ENCODE measurements at places on chromosomes 16 and 17.

- DNase-seq: no peak
Observed at GRCh38 chr17:49708515-49709183, 885 bp upstream of the SLC35B1 start.

DNA sequence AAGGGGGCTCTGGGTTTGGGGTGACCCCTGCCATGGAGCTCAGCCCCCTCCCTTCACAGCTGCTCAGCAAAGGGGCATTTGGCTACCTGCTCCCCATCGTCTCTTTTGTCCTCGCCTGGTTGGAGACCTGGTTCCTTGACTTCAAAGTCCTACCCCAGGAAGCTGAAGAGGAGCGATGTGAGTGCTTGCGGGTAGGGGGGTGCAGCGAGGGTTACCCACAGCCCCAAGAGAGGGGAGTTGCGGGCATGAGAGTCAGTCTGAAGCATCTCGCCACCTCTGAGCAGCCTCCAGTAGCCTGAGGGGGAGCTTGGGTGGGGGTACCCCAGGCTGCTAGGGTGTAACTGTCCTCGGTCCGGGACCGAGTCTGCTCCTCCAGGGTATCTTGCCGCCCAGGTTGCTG lies 6.8 kb upstream of the TCAP start:
- no peak for DNase-seq

DNA sequence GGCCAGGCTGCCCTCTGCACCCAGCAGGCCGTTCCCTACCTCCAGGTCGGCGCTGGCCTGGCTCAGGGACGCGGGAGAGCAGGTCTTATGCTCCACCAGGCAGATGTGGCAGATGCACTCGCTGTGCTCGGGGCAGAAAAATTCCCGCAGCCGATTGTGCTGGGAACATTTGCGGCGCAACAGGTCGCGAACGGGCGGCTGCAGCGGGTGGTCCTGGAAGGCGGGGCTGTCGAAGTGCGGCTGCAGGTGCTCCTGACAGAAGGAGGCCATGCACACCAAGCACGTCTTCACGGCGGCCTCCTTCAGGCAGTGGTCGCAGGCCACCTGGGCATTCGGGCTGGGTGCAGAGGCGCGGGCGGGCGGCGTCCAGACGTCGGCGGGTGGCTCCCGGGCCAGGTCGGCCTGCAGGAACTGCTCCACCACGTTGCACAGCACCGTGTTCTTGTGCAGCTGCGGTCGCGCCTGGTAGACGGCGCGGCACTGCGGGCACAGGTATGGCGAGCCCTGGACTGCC lies 439 bp downstream of the TRIM25 start:
- DNase-seq: no peak

DNA sequence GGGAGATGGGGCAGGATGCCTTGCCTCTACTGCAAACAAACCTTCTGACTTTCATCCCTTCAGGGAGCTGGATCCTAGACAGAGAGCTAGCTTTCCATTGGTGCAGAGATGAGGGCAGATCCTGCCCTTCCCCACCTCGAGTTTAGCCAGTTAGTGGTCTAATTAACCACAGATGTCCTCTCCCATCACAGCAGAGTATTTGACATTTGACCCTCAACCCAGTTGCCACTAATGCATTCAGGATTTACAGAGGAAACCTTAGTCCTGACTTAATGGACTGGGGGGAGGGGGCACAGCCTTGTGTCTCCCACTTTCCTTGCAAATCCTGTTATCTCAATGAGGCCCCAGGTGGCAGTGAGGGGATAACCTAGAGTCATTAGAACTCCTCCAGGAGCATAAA lies 10.2 kb downstream of the PIP4K2B start:
- DNase-seq: no peak

- DNase-seq: no peak
Observed at GRCh38 chr17:59839651-59840328, 53.0 kb downstream of the TUBD1 start.

DNA sequence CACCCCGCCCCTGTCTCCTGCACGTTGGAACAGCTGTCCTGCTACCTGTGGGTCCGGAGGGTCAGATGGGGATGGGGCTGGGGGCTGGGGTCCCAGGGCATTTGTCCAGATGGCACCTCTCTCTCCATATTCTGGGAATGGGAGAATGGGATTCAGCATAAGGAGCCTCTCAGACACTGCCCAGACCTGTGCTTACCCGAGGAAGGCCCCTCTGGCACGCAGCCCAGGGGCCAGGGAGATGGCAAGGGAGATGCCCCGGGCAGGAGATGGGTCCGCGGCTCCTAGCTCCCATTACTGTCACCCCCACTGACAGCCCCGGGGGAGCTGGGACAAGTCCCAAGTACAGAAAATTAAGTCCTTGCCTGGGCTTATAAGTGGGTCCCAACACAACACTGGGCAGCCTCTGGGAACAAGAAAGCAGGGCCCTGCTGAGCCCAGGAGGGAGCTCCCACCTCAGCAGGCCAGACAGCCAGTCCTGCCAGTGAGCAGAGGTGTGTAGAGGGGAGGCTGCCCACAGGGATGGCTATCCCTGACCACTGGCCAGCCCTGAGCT lies 1.8 kb downstream of the VASN start:
- no peak for DNase-seq

- no peak for DNase-seq
Observed at GRCh38 chr17:82882715-82883418, 43.0 kb upstream of the ZNF750 start.
